ENCODE measurements at places on chromosomes 5 and 9.
A peak's percentile ranks its signal among the peaks of the same experiment; 100 is the strongest.

DNA sequence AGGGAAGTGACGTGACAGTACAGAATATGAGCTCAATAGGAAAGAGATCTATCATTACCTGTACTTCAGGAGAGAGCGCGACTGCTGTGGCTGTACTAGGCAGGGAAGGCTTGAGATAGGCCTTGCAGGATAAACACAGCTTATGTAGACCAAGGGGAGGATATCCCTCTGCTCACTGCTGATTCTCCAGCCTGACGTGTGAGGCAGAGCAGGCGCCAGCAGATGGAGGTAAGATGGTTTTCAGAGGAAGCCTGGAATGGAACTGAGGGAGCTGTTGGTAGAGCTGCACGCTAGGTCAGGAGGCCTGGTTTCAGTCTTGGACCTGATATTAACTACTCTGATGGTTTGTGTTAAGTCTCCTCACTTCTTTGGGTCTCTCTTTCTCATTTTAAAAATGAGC, 291.4 kb downstream of the YTHDC2 start:
- DNase-seq: no peak

DNA sequence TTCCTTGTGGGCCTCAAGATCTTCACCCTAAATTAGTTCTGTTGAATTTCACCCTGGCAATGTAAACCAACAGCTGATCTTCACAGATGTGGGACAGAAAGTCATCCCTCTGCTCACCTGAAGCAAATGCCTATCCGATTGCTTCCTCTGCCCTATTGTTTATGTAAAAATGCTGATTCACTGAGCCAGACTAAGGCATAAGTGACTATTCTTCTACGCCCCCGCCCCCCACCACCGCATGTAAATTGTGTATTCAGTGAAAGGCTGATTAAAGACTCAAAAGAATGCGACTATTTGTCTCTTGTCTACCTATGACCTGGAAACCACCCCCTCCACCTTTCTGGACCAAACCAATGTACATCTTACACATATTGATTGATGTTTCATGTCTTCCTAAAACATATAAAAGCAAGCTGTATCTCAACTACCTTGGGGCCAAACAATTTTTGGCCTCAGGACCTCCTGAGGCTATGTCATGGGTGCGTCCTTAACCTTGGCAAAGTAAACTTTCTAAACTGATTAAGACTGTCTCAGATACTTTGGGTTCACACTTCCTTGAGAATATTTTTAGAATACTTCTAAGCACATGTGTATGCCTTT, 129.7 kb upstream of the BOD1 start:
- DNase-seq: no peak

GRCh38 chr5:173963867-173964441, 25.0 kb upstream of the C5orf47 start:
- DNase-seq: no peak

- DNase-seq: no peak
Observed at GRCh38 chr5:151523335-151523734, 67.8 kb downstream of the FAT2 start.

GRCh38 chr9:9799287-9799686, 813.5 kb downstream of the PTPRD start:
- DNase-seq: no peak

- no peak for DNase-seq
Observed at GRCh38 chr5:74405593-74405992, 234.9 kb downstream of the ENC1 start.

DNA sequence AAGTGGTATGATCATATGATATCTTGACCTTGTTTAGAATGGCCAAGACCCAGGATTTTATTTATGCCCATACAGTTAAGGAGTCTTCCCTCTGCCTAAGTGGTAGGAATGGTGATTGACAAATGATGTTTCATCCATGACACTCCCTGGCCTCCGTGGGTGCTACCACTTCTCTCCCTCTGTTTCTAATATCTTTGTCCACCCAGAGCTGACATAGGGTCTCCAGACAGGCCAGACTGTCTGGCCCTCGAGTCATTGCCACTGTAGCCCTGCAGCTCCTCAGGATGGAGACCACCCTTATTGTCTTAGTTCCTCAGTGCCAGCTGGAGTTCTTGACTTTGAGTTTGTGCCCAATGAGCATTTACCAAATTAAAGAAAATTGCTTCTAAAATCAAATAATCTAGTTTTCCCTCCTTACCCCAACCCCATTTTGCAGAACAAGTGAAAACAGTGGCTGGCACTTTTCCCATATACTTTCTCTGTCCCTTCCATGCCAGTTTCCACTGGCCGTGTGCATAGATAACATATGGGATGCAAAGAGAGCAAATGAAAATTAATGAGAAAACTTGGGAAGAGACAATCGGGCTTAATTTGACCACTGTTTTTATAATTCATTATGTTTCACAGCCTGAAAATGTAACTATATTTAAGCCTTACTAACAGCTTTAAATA, 235.7 kb downstream of the NSG2 start:
- no peak for DNase-seq

DNA sequence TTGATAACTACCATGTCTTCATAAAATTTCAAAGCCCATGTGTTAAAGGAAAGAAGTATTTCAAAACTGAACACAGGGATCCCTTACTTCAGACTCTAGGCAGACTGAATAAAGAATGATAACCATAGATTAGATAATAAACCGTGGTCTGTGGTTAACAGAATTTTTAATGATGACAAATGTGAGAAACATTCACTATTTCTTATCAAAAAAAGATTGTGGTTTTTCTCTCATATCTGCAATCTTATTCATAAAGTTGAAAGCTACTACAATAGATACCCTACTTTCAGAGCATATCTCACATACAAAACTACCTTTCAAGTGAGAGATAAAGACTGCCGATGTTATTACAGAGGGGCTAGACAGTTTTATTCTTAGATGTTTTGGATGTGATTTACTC, 816.8 kb upstream of the DMAC1 start:
- DNase-seq: no peak

- DNase-seq: no peak
Observed at GRCh38 chr5:57887851-57888621, 405.4 kb upstream of the ACTBL2 start.

DNA sequence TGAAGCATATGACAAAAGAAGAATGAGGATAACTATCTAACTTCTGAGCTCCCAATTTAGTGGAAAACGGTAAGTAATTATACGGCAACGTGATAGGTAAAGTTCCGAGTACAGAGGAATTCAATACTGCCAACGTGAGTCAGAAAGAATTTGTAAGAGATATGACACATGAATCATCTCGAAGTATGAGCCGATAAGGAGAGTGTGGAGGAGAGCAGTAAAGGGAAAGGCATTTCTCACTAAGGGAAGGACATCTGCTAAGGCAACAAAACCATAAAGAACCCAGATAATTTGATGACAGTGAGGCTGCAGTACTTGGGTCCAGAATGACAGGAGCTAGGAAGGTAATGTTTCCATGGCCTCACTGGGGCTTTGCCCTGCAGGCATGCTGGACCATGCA, 11.0 kb downstream of the MPDZ start:
- DNase-seq: no peak

GRCh38 chr5:53490747-53491146, 10.3 kb downstream of the FST start:
- no peak for DNase-seq

- no peak for DNase-seq
Observed at GRCh38 chr5:130109152-130109551, 204.9 kb downstream of the CHSY3 start.

- peak; percentile 21 for DNase-seq
Observed at GRCh38 chr9:87725900-87726709, at the start of gene CTSL. CTSL (plus strand) TSS chr9:87726119; CDS start chr9:87727604, 1,485 bp downstream.

DNA sequence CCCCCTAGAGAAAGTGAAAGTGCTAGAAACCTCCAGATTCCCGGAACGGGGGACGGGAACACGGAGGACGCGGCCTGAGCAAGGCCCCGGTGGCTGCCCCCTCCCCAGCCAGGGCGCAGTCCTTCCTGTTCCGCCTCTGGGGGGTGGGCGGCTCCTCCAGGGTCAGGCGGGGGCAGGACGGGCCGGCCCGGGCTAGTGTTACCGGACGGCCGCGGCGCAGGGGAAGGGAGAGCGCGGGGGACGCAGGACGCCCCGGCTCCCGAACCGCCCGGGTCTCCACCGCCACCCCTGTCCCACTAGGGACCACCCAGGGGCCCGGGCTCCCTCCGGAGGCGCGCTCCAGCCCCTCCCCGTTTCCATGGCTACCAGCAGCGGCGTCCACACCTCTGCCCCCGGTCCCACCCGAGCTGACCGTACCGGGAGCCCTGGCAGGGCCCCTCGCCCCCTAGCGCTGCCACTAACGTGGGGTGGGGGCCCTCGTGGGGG, 579 bp downstream of the SLC12A7 start:
- DNase-seq: no peak

DNA sequence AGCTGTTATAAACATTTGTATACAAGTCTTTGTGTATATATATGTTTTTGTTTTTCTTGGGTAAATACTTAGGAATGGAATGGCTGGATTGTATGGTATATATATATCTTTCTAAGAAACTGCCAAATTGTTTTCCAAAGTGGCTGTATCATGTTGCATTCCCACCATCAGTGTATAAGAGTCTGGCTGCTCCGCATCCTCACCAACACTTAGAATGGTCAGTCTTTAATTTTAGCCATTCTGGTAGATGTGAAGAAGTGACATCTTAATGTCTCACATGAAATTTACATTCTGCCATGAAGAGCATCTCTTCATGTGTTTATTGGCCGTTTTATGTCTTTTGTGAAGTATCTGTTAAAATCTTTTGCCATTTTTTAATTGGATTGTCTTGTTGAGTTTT, 31.9 kb downstream of the GALNT10 start:
- DNase-seq: no peak

DNA sequence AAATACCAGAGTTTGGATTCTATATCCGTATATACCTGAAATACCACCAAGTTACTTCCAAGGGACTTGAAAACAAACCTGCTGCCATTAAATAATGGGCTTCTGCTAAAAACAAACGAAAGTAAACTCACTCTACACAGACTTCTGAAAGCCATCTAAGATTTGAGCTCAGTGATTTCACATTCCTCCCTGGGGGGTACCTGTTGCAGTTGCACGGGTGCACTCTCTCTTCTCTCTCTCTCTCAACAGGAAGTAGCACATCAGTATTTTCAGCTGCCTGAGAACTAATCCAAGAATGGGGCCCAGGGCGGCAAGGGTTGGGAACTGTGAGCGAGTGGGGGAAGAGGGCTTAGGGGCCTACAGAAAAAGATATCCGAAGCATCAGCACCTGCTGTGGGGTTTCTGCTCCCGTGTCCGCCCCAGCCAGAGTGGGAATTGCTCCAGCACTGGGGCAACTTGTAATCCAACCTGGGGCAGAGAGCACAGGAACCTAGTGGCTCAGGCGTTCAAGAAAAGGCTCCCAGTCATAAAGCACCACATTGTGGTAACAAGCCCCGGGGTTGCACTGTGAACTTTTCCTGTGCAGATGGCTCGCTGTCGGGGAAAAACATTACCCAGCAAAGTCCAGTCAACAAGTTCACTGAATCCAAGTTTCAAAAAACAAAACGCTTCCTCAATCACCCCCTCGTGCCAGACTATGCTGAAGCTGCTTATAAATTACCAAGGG, 99.8 kb downstream of the EFNA5 start:
- no peak for DNase-seq

GRCh38 chr5:2453781-2454180, 297.7 kb downstream of the IRX2 start:
- DNase-seq: no peak

GRCh38 chr9:75397836-75398235, 309.5 kb downstream of the OSTF1 start:
- DNase-seq: no peak

- DNase-seq: no peak
Observed at GRCh38 chr9:126113176-126113575, 213.5 kb upstream of the MVB12B start.

DNA sequence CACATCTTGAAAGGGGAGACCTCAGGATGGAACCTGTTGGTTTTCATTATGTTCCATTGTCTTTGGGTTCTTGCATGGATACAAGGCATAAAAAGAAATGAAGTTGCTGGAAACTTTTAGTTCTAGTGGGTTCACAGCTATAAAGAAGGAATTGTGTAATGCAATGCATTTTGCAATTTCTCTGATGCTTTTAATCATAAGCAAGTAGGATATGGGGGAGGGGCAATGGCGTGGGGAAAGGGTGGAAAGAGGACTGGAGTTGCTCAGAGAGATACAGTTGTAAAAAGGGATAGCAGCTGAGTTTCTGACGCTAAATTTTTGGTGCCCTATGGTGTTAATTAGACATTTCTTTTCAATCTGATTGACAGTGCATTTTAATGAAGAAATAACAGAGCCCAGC, 88.6 kb upstream of the FANCC start:
- no peak for DNase-seq

- DNase-seq: no peak
Observed at GRCh38 chr9:81377320-81377719, 312.0 kb downstream of the TLE1 start.

DNA sequence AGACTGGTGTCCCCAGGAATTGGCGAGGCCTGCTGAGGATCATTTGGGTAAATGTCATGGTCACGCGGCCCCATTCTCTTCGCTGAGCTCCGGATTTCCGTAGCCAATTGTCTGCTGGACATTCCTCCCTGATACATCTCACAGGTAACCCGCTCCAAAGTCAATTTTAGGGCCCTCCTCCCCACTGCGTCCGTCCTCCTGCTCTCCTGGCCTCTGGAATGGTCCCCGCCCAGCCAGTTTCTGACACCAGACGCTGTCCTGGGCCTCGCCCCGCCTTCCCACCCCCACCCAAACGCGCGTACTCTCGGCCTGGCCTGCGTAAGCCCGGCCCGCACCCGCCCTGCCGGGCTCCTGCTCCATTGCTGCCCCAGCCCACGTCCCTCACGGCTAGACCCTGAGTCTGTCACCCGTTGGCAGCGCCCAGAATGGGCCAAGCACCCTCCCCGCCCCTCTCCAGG, 202.0 kb downstream of the AUH start:
- no peak for DNase-seq

DNA sequence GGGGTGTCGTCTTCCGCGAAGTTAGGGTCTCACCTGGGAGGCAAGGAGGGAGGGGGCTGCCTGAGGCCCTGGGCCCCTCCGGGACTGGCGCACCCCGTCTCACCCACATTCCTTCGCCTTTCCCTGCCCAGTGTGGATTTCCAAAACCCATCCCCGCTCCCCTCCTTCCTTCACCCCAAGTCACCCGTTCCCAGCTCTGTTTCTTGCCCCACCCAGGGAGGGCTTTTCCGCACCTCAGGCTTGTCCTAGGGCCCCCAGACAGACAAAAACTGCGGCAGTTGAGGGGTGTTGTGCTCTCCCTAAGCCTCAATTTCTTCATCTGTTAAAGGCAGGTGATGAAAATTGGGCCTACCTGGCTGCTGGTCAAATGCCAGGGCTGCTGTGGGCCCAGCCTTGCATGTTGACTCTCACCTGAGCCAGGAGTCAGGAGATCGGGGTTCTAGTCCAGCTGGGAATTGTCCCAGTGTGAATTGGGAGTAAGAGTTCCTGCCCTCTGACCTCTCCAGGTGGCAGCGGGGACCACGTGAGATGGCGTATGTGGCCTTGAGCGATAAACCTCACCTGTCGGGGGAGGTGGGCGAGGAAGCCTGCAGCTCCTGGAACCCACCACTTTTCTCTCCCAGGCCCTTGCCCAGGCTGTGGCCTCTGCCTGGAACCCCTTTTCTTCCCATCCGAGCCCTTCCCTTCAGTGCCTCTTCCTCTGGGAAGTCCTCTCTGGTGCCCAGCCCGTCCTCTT, 143.4 kb upstream of the IER5L start:
- DNase-seq: no peak

GRCh38 chr5:157494178-157494832, 34.3 kb downstream of the NIPAL4 start:
- DNase-seq: no peak

GRCh38 chr5:163619273-163619934, 114.0 kb downstream of the MAT2B start:
- DNase-seq: no peak

- DNase-seq: no peak
Observed at GRCh38 chr9:115597330-115597895, 479.5 kb upstream of the TNC start.

- DNase-seq: peak; percentile 47
Observed at GRCh38 chr5:87411973-87412629, 629 bp downstream of the CCNH start.
